ENCODE measurements at places on chromosomes 5 and 9.

DNA sequence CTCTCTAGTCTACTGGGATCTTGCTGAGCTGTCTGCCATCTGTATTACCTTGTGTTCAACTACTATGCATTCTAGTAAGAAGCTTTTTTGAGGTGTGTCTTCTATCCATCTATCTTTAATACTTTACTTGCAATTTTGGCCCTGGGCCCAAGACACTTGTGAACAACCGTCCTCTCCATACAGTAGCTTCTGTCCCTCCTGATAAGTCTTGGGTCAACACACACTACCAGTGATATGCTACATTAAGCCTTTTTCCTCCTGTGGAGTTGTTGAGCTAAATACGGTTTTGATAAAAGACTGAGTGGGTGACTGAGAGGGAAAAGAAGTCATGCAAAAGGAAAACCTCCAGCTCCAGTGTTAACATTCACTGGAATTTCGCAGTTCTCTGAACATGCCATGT lies 133.3 kb upstream of the PCA3 start:
- no peak for DNase-seq

DNA sequence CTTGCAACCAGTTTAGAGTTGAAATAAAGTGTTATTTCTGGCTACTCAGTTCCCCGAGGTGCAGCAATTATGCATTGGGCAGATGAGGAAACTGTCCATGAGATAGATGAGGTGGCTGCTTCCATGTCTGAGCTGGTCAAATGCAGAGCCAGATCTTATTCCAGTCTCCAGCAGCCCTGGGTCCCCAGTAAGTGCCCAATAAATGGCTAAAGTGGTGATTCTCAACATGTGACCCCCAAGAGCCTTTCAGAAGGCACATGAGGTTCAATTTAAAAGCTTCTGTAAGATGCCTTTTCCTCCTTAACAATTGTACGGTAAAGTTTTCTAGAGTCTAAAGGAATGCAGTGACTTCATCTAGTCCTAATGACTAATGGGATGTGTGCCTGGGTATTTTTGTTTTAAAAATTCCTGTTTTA lies 17.5 kb downstream of the ATOX1 start:
- no peak for DNase-seq

- DNase-seq: peak; percentile 40
These were observed 17.4 kb upstream of the ENTREP1 start for GRCh38 chr9:69307446-69308205.

DNA sequence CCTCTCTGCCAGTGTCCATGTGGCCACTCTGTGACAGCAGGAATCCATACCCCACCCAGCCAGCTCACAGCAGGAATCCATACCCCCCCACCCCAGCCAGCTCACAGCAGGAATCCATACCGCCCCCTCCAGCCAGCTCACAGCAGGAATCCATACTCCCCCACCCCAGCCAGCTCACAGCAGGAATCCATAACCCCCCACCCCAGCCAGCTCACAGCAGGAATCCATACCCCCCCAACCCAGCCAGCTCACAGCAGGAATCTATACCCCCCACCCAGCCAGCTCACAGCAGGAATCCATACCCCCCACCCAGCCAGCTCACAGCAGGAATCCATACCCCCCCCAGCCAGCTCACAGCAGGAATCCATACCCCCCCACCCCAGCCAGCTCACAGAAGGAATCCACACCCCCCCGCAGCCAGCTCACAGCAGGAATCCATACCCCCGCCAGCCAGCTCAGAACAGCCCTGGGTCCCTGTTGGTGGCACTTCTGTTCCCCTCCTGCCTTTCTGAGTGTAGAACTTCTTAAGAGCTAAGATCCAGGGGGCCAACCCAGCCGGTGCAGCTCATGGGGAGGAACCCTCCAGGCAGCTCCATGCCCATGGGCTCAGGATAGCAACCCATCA lies 8.4 kb upstream of the RXRA start:
- DNase-seq: no peak

DNA sequence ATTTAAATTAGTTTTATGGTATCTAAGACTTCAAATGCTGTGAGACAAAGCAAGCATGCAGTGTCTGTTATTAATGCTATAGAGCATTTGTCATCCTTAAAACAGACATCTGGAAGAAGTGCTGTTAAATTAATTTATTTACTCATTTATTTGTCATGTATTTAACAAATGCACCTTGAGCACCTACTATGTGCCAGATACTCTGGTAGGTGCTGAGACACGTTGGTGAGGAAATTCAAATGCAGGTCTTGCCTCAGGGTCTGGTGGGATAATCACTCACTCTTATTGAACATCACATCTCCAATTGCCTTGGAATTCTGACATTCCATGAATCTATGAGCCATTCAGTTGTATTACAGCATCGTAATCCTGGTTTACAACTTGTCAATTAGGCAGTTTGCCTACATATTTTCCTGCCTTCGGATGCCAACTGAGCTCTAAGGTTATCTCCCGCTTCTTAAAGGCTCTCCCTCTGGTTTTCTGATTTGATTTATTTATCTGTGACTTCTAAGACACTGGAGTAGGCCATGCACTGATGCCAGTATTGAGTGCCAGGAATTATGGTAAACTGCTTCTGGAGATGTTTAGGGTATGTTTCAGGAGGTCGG lies 56.0 kb upstream of the RPS23 start:
- no peak for DNase-seq

Measured in NCI-H2029 (cell line).